ENCODE measurements at places on chromosomes 3 and 15. TPM values are rescaled to one million over a fixed set of nuclear protein-coding genes. Genes with fewer than 3 reads are reported as not detected.

The TMEM212 gene
- 2.3 TPM for total RNA-seq

The CASR gene
- not detected for total RNA-seq

The OSBPL10 gene
- 26.6 TPM for total RNA-seq

The TRH gene
- not detected for total RNA-seq

The OXTR gene
- total RNA-seq, result 0.82 TPM

The THSD4 gene
- 43.3 TPM for total RNA-seq

The MKRN3 gene
- 0.71 TPM for total RNA-seq

The NOX5 gene
- 0.16 TPM for total RNA-seq

The MITF gene
- 29.6 TPM for total RNA-seq
